ENCODE measurements at places on chromosomes 4 and X.

- DNase-seq = no peak
Observed at GRCh38 chr4:112726041-112726440, 89.1 kb downstream of the LARP7 start.

GRCh38 chr4:82624819-82625218, 63.0 kb upstream of the TMEM150C start:
- DNase-seq = no peak

DNA sequence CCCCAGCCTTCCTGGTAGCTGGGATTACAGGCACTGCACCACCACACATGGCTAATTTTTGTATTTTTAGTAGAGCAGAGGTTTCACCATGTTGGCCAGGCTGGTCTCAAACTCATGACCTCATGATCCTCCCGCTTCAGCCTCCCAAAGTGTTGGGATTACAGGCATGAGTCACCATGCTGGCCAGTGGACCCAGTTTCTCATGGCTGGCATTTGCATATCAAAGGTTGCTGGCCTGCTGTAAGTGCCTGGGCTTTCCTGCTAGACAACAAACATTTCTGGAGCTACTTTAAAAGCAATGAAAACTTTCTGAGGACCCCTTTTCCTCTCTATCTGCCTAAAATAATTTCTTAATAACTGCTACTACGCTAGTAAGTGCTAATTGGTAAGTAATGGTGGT, 228.2 kb downstream of the PCDH10 start:
- no peak for DNase-seq

- DNase-seq = no peak
Observed at GRCh38 chrX:1598876-1599790, 7.7 kb downstream of the AKAP17A start.

GRCh38 chr4:40453912-40454311, 118.8 kb downstream of the CHRNA9 start:
- no peak for DNase-seq

DNA sequence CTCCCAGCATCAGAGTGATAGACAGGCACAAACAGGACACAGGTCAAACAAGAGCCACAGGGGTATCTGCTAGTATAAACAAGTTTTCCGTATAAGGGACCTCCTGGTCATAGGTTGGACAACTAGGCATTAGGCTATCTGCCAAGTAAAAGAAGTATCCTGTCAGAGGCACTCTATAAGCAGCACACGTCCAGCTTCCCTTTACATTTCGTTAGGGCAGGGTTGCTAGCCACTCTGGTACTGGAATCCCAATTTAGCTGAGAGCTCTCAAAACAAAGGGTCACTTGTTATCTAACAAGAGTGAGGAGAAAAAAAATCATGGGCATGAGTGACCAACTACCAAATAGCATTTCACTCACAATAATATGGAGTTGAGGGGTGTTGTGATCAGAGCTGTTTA, 780.7 kb upstream of the DIAPH2 start:
- no peak for DNase-seq

- DNase-seq = no peak
Observed at GRCh38 chr4:53321151-53321983, 44.5 kb downstream of the SCFD2 start.

- no peak for DNase-seq
Observed at GRCh38 chr4:183906489-183906738, 1.3 kb downstream of the STOX2 start.

DNA sequence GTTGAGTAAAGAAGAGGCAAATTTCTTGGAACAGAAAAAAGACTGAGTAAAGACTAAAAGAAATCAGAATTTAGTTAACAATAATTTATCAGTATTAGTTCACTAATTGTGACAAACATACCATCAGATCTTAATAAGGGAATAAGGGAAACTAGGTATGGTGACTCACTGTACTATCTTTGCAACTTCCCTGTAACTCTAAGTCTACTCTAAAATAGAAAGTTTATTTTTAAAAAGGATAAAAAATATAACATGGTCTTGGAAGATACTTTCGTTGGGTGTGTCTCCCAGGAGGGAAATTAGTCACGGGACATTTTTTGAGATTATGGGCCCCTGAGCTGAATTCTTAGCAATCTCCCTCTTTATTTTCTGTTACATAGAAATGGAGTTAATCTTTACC, 97.3 kb downstream of the EMCN start:
- no peak for DNase-seq

GRCh38 chr4:28004520-28004919, 1143.9 kb downstream of the STIM2 start:
- DNase-seq = no peak

DNA sequence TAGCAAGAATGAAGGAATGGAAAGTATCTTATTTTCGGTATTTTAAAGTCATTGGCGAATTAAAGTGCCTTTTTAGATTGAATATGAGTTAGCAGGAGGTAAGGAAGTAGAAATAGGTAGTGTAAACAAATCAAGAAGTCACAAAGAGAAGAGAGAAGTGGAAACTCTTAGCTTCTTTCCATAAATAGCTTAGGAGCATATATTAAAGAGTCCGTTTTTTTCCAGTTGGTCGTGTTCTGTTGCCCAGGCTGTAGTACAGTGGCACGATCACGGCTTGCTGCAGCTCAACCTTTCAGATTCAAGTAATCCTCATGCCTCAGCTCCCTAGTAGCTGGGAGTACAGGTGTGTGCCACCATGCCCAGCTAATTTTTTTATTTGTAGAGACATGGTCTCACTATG, 56.4 kb downstream of the UBE2K start:
- DNase-seq = no peak

DNA sequence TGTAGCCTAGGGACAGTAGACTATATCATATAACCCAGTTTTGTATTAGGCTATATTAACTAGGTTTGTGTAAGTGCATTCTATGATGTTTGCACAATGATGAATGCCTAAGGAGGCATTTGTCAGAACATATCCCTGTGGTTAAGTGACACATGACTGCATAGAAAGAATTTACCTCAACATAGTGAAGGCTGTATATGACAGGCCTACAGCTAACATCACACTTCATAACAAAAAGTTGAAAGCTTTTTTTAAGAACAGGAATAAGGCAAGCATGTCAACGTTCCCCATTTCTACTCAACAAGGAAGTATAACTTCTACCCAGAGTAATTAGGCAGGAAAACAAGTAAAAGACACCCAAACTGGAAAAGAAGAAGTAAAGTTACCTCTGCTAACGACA, 165.9 kb upstream of the NDST4 start:
- DNase-seq = no peak

DNA sequence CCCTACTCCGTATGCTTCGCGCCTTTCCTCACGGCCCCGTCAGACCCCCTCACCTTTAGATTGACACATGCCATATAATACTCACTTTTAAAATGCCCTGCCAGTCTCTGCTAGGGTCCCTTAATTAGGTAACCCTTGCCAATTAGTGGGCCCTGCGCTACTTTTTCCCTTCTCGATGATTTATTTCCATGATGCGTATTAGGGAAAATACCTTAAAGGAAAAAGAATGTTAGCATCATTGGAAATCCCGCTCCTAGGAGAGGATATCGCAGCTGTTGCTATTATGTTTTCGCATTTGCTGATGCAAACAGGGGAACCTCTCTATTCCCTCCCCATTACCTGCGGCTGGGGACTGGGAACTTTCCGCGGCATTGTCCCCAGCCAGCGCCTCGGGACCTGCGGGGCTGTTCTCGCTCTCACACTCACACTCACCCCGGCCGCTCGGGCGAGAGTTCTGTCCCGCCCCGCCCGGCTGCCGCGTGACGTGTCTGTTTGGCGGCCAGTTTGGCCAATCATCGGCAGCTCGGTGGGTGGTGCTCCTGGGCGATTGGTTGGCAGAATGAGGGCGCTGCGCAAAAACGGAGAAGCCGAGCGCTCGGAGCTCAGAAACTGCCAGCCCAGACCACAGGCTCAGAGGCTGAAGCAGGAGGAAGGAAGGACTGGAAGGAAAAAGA, at the start of gene PCDH10:
Gene PCDH10, plus strand, starts transcription at position 605 of the 674 bp plus-strand sequence. CDS start 847 bp downstream, outside the sequence.
- no peak for DNase-seq

GRCh38 chrX:133394765-133395164, 20.5 kb downstream of the GPC4 start:
- no peak for DNase-seq

GRCh38 chrX:41275661-41276609, 58.0 kb upstream of the DDX3X start:
- peak; percentile 24 for DNase-seq

DNA sequence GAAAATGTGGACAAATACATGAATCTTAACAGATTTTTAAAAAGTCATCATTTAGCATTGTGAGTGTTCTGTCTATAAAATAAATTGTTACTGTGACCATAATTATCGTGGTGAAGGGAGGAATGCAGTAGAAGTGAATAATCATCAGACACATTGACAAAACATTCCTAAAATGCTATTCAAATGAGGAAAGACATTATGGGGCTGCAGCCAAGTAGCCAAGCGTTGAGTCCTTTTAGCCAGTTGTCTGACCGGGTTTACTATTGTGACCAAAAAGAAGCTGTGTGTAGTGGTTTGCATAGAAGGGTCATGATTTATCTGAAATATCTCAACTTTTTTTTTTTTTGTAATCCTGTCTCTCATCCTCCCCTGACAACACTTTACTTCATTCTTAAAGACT, 19.5 kb downstream of the WWC2 start:
- no peak for DNase-seq

DNA sequence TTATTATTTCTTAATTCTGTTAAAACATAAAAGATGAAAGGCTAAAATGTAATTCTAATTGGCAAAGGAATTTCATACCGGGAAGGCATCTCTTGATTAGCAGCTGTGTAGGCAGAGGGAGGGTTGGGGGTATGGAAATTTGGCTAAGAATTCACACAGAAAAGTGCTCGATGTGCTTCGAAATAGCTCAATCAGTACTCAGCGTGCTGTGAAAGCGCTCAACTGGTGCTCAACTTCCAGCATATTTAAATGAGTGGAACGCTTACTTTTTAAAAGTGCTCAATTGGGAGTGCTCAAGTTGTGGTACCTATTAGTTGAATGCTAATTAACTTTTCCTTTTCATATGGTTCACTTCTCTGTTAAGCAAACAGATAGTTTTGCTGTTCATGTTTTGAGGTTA, 695.9 kb upstream of the ATOH1 start:
- DNase-seq = no peak

DNA sequence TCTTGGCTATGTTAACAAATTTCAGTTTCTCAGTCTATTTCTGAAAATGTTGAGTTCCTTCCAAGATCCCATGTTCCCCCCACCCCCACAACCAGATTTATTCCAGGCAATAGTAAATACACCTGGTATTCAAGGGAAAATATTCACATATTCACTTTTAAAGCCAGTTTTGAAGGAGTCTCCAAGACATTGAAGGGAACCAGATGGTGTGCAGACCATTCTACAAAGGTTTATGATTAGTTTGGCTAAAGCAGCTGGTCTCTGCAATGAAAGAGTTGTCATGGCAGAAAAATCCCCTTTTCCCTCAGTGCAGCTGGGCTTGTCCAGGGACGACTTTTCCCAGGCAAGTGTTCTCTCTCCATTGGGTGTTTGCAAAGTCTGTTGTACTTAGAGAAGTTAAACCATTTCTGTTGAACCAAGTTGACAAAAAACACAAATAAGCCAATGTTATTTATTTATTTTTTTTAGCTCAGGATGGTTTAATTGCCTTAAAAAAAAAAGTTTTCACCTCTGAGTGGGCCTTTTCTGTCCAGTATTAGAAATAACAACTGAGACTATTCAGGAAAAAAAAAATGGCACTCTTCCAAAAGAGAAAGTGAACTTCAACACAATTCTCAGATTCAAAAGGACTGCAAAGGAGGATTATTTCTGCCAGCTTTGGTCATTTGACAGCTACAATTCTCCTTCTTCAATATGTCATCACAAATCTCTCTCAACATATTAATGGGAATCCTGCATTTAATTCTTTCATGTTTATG, 410.6 kb downstream of the IL1RAPL1 start:
- no peak for DNase-seq

DNA sequence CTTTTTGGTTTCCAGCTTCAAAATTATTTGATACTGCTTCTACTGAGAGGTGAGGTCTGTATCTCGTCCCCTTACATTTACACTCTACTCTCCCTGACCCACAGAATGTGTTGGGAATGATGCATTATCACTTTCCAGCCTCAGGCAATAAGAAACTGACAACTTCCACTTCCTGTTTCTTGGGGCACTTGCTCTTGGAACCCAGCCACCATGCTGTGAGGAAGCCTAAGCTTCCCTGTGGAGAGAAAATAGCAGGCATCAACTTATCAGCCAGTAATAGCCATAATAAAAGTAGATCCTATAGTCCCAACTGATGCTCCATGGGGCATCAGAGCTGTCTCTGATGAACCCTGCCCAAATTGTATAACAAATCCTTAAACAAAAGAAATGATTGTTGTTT, 32.6 kb downstream of the RELL1 start:
- DNase-seq = no peak

DNA sequence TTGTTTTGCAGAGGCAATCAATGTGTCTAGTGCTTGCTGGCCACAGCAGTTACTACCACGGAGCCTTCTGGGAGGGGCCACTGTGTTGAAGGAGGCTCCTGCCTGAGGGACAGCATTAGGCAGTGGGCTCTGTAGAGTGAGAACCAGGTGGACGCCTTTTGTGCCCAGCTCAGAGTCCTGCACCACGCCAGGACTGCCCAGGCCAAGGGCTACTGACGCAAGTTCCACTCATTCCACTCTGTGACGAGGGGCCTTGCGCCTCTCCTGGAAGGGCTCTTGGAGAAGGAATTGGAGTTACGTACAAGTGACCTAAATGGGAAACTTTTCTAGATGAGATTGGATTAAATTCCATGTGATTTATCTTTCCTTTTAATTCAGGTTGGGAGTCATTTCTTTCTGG, 102.8 kb upstream of the MAGEE2 start:
- no peak for DNase-seq

DNA sequence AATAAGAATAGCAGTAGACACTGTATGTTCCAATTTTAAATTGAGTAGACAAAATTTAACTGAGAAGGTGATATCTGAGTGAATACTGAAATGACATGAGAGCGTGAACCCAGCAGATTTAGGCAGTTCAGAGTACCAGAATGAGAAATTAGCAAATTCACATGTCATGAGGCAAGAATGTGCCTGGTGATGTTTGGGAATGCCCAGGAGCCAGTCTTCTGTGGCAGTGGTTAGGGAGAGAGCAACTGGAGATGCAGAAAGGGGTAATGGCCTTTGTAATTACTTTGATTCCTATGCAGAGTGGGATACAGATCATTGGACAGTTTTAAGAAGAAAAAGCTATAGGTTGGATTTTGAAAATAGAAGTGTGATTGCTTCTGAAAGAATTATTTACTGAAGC, 621.9 kb downstream of the TECRL start:
- DNase-seq = no peak

- DNase-seq = peak; percentile 13
Observed at GRCh38 chr4:139279760-139280620, at the start of gene MGARP. Gene MGARP, minus strand, starts transcription at chr4:139280225. Its CDS starts 67 bp downstream, at chr4:139280158.

GRCh38 chr4:172830295-172830764, 338.3 kb upstream of the GALNT7 start:
- DNase-seq = no peak

Data from activated T-helper 9 cell treated with anti-CD3 and anti-CD28 coated beads, Interleukin-2, amount 50 U/mL, for 16 hours (primary cell).